ENCODE measurements at places on chromosomes 3 and 15. TPM values are rescaled to one million over a fixed set of nuclear protein-coding genes. Genes with fewer than 3 reads are reported as not detected.

GRCh38 chr15:98174841-98175240 is 214.3 kb downstream of the ARRDC4 start:
- DNase-seq, result no peak

The ADCY5 gene
- under 0.01 TPM for total RNA-seq

DNA sequence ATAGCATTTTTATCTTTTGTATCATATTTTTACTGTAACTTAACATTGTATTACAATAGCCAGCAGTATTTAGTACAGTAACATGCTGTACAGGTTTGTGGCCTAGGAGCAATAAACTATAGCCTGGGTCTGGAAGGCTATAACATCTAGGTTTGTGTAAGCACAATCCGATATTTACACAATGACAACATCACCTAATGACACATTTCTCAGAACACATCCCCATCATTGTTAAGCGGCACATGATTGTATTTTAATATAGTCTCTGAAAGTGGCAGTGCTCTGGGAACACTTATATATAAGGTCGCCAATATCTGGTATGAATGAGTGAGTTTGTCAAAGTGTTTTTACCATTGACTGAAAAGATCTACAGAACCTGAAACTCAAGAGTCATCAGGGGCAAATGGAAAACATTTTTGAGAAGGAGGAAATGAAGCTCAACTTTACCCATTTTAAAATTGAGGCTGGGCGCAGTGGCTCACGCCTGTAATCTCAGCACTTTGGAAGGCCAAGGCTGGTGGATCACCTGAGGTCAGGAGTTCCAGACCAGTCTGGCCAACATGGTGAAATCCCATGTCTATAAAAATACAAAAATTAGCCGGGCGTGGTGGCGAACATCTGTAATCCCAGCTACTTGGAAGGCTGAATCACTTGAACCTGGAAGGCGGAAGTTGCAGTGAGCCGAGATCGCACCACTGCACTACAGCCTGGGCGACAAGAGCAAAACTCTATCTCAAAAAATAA is 38.8 kb upstream of the TNFSF10 start:
- DNase-seq, result no peak

DNA sequence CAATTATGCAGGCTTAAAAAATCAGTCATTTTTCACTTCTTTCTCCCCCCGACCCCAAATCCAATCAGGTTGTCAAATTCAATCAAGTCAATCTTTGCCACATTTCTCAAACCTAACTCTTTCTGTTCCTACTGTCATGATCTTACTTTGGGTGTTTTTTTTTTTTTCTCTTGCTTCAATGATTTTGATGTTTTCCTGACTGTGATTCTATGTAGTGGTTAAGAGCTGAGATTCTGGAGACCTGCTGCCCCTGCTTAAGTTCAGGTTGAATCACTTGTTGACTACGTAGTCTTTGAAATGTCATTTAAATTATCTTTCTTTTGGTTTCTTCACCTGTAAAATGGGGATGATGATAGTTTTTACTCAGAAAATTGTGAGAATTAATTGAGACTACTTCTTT is 117.5 kb downstream of the TPRG1 start:
- no peak for DNase-seq

DNA sequence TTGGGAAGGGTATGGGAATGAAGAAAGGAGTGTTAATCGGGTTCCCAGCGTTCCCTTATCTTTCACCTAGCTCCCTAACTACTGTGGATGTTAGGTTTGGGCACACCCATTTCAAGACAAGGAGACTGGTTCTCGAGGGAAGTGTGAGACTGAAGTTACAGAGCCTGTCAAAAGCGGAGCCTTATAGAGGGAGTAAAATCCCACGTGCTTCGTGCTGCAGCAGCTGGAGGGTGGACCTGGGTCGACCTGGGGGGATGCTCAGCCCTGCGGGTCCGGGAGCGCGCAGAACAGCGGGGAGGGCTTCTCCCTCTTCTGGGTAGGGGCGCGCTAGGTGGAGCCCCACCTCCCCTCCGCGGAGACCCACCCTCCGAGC is 314 bp upstream of the TMED3 start:
- DNase-seq, result no peak

The IL17RB gene
- not detected for total RNA-seq

GRCh38 chr3:50208677-50209344 is 3.7 kb downstream of the SLC38A3 start:
- DNase-seq, result no peak

DNA sequence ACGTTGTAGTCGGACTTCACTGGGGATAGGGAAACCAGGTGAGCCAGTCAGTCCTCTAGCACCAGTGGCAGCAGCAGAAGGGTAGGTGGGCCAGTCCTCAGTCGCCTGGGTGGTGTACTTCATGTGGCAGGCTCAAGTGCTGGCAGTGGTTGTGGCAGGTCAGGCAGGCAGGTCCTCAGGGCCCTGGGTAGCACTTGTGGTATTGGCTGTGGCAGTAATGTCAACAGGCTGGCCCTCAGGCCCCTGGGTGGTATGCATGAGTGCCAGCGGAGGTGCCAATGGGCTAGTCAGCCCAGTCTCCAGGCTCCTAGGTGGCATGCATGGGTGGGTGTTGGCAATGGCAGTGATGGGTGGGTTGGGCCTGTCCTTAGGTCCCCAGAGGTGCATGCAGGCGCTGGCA is 40.6 kb downstream of the FAIM start:
- no peak for DNase-seq

The CCDC39 gene
- total RNA-seq, result not detected

The STRIT1 gene
- not detected for total RNA-seq

DNA sequence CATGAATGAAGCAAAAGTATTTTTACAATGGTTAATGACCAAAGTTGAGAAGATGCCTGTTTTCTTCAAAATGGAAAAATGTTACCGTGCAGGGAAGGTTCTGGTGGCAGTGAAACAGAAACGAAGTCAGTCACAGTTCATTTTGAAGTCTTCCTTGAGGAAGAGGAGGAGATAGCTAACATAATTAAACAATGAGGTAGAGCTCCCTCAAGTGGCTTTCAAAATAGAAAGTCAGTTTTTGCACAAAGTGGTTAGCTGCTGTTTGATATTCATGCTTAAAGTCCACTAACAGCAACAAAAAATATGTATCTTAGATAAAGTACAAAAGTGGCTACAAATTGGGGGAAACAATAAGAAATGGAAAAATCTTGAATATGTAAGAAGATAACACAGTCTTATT is 87.3 kb downstream of the TFG start:
- DNase-seq, result peak; percentile 36

DNA sequence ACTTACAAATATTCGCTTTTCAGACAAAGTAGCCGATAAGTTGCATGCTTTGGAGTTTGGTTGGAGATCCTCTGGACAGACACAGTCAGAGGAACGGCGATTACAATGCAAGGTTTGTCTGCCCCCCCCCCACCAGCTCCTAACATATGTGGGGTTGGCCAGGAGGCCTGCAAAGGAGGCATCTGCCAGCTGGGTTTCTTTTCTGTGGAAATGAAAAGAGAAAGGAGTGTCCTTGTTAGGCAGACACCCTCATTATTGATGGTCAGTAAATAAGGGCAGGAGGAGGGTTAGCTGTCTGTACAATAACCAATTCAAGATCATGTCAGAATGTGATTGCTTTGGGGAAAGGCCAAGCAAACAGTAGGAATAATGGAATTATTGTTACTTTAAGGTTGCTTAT is 49.1 kb downstream of the TLNRD1 start:
- DNase-seq, result no peak

GRCh38 chr15:61248790-61249189 is 19.7 kb upstream of the RORA start:
- DNase-seq, result no peak

DNA sequence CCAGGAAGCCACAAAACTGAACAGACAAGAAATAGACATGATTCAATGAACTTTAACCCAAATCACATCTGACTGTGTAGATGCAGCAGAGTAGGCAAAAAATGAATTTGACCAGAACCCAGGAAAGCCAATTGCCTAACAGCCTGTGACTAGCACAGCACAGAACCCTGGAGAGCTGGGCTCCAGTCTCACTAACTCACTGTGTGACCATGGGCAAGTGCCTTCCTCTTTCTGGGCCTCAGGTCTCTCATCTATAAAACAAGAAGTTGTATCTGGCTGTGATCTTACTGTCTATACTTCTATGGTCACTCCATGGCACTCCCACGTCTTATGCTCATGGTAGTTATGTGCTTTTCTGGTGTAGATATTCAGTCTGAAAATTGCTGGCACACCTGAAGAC is 48.1 kb upstream of the USP3 start:
- DNase-seq, result no peak

DNA sequence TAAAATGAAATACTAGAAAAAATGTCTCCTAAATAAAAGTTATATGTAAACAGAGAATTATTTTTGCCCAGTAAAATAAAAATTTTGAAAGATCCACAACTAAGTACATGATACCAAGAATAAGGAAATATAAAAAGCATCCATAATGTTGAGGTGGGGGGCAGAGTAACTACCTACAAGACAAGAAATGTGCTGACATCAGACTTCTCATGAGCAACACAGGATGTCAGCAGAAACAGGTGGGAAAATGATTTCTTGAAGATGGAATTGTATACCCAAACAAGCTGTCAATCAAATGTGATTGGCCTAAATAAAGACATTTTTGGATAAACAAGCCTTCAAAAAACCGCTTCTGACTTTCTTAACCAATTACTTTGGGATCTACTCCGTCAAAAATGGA is 143.9 kb upstream of the LIPC start:
- DNase-seq, result no peak

The SH2D7 gene
- not detected for total RNA-seq

DNA sequence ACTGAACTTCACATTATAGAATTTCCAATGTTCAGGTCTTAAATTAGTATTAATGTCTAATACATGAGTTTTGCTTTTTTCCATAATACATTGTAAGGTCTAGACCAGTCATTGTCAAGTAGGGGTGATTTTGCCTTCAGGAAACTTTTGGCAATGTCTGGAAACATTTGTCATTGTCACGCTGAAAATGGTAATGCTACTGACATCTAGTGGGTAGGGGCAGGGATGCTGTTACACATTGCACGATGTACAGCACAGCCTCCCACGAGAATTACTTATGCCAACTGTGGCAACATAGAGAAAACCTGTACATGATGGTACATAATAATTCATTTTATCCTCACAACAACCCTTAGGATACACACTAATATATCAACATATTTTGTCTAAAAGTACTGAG is 384.1 kb downstream of the CADM2 start:
- no peak for DNase-seq

DNA sequence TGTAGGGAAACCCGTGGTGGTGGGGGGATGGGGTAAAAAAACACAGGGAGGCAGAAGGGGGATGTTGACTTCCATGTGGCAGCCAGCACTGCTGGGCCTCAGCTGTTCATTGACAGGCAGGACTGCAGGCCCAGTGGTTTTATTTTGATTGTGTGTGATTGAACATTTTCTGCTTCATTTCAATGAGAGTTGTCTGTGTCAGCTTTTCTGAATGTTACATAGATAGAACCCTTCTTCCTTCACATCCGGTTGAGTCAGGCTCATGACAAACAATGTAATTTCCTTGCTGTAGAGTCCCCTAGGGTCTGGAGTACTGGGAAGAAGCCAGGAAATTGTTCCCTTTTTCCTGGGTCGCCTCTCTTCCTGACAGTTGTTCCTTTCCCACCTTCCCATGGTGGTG is 8.2 kb upstream of the RPP25 start:
- peak; percentile 93 for DNase-seq

GRCh38 chr15:57321485-57321884 is 54.8 kb upstream of the CGNL1 start:
- DNase-seq, result no peak

GRCh38 chr3:178099862-178100261 is 436.4 kb upstream of the KCNMB2 start:
- no peak for DNase-seq

The ZBTB11 gene
- total RNA-seq, result 12.2 TPM

The TMEM266 gene
- not detected for total RNA-seq

DNA sequence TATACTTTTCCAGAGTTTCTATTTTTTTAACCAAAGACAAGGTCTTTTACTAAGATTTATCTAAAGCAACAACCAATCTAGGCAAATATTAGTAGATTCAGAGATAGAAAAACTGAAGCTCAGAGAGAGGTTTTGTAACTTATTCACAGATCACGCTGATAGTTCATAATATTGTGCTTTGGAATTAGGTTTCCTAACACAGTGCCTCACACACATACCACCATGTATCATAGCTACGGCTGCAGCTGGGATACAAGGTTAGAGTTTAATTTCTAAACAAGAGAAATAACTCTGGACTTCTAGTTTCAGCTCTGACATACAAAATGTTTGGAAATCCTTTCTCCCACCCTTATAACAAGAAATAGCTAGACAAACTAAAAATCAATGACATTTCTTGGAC is 565.7 kb downstream of the PYDC2 start:
- no peak for DNase-seq

DNA sequence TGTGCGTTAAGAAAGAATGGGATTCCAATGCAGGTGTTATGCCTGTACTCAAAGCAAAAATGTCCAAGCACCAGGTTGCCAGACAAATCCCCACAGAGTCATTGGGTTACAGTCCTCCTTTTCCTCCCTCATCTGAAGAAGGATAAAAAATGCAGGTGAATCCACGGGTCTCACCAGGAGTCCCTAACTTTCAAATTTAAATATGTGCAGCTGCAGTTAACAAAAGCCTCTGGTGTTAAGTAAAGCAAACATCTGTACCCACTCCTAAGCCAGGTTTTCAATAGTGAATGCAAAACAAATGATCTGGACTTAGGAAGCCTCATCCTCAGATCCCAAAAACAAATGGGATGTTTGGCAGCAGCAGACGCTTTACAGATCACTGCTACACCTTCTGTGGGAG is 70.4 kb upstream of the SETMAR start:
- DNase-seq, result no peak

DNA sequence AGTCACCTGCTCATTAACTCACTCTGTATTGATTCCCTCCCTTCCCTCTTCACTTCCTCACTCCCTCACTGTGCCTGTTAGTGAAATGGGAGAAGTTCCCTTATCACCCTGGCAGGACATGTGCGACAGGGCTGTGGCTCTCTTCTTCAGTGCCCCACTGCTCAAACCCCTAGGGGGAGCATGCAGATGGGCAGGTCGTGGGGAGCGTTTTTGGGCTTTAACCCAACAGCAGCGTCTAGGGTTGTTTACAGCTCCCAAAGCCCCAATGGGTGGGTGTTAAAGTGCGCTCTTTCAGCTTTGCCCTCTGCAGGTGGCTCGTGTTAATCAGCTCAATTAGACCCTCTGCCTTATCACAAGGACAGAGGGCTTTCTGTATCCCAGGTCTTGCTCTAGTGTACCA is 447.8 kb upstream of the PROK2 start:
- DNase-seq, result no peak

GRCh38 chr3:123586968-123587367 is 2.1 kb upstream of the HACD2 start:
- DNase-seq, result no peak

GRCh38 chr15:78855746-78856145 is 16.9 kb upstream of the MORF4L1 start:
- no peak for DNase-seq

- DNase-seq, result no peak
Observed at GRCh38 chr3:48877671-48878070, 21.0 kb downstream of the SLC25A20 start.

- DNase-seq, result no peak
Observed at GRCh38 chr3:9248522-9249271, 749 bp downstream of the SRGAP3 start.

GRCh38 chr15:59456114-59456513 is 18.1 kb downstream of the FAM81A start:
- DNase-seq, result no peak
